ENCODE measurements at places on chromosomes 1 and 21.

- no peak for DNase-seq
These were observed 144.9 kb upstream of the HP1BP3 start for GRCh38 chr1:20931930-20932436.

DNA sequence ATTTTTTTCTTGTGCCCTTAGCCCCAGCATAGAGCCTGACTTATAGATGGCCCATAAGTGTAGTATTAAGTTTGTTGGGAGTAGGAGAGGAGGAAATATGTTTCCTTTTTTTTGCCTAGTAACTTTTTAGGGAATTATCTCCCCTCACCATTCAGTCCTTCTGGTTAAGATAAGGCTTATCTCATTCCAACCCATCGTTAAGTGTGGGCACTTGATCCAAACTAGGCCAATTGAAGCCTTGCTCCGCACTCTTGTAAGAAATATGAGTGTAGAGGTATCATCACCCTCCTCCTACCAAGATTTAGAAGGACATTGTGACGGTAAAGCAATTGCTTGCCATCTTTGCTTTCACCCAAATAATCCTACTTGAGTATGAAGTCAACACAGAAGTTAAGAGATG, 8.8 kb upstream of the FGGY start:
- no peak for DNase-seq

DNA sequence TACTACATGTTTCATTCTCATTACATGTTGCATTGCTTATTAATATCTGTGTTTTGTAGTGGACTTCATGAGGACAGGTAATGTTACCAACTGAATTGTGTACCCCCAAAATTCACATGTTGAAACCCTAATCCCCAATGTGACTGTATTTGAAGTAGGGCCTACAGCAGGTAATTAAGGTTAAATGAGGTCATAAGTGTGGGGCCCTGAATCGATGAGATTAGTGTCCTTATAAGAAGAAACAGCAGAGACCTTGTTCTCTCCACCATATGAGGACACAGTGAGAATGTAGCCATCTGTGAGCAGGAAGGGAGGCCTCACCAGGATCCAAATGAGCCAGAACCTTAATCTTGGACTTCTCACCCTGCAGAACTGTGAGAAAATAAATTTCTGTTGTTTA, 15.0 kb upstream of the IFNAR1 start:
- DNase-seq, result no peak

GRCh38 chr1:40858856-40859416, 3.2 kb downstream of the CITED4 start:
- DNase-seq, result no peak

GRCh38 chr1:197798492-197798891, 23.2 kb upstream of the DENND1B start:
- DNase-seq, result no peak

- DNase-seq, result peak; percentile 30
These were observed 74.6 kb upstream of the IPO9 start for GRCh38 chr1:201754353-201754752.

DNA sequence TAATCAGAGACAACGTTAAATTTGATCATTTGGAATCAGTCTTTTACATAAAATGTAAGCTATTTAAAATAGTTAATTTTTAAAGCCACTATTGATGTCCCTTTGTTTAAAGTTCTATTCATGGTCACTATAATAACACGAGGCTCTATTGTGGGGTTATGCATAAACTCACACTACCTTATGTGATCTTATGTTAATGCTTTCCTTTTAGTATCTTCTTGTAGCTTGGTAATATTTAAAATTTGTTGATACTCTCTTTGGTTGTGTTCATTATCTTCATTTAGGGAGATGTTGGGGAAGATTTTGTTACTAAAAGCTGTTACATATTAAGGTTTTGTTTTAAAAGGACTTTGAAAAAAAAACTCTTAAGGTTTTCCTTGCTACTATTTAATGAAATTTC, 1.2 kb downstream of the B3GALT2 start:
- no peak for DNase-seq

GRCh38 chr1:172537827-172538391, 5.0 kb downstream of the SUCO start:
- no peak for DNase-seq

Data from fibroblast of skin of scalp (primary cell).